ENCODE measurements at places on chromosomes 16 and 17. TPM values are rescaled to one million over a fixed set of nuclear protein-coding genes. Genes with fewer than 3 reads are reported as not detected.

- DNase-seq = peak; percentile 85
Observed at GRCh38 chr16:14186007-14186794, 115.1 kb downstream of the MRTFB start.

Gene HS3ST3B1
- polyA plus RNA-seq = 27.7 TPM

Gene SCNN1G
- 42.2 TPM for polyA plus RNA-seq

GRCh38 chr17:18267927-18268711 is 7.7 kb downstream of the MIEF2 start:
- no peak for DNase-seq

GRCh38 chr17:77681861-77682260 is 276.6 kb upstream of the TNRC6C start:
- no peak for DNase-seq

Data from renal pelvis (tissue), 12 donors.